HFFc6 (cell line): ENCODE measurements at places on chromosomes 6 and 20. TPM values are rescaled to one million over a fixed set of nuclear protein-coding genes. Genes with fewer than 3 reads are reported as not detected.

The MYO6 gene
- 19.7 to 20.6 TPM (median 20.3 TPM) in 3 replicates for total RNA-seq

DNA sequence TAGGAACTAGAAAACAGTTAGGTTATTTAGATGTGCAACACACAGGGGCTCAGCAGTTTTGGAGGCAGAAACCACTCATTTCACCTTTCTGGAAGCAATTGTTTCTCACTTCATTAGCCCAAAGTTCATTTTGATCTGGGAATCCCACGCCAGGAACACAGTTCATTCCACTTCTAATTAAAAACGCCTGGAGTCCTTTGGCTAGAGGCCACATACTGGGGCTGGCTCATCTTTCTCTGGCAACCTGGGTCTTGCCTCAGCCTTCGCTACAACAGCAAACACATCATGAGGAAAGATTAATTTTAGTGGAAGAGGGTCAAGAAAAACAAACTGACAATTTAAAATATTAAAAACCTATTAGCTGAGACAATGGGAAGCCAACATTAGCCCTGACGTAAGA, 69.7 kb downstream of the RFPL4B start:
- peak; percentile 43 for DNase-seq

The MAP7 gene
- total RNA-seq = 0.24 to 0.48 TPM (median 0.43 TPM) in 3 replicates

- no peak for DNase-seq
Measured at GRCh38 chr6:104134876-104135275, 724.8 kb downstream of the HACE1 start.

DNA sequence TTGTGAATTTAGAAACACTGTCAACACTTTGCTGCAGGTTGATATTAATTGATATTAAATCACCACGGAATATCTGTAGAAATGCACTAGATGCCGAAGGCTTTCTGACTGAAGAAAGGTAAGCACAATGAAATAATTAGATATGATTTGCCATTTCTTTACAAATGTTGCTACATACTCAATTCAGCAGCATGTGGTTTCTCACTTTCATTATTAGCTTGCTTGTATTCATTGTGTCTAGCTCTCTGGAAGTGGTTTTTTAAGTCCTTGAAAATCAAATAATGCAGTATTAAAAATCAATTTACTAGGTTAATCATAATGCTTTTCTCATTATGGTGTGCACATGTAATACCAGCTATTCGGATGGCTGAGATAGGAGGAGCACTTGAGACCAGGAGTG, 231.3 kb upstream of the MARCKS start:
- no peak for DNase-seq

DNA sequence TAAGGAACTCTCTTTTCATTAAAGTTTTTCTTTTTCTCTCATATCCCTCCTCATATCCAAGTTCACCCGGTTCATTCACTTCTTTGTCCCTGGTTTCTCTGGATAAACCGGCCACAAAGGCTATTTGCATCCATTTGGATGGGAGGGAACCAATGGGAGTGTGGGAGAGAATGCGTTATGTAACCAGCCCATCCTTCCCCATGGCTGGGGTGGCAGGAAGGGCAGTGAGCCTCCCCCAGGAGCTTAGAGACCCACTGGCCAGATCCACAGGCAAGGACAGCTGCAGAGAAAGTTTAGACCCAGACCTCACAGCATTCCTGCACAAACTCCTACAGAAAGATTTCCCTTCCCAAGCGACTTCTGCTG, 10.7 kb downstream of the CASS4 start:
- DNase-seq = no peak

- peak; percentile 86 for DNase-seq
Measured at GRCh38 chr6:14270925-14271788, 153.6 kb downstream of the CD83 start.

DNA sequence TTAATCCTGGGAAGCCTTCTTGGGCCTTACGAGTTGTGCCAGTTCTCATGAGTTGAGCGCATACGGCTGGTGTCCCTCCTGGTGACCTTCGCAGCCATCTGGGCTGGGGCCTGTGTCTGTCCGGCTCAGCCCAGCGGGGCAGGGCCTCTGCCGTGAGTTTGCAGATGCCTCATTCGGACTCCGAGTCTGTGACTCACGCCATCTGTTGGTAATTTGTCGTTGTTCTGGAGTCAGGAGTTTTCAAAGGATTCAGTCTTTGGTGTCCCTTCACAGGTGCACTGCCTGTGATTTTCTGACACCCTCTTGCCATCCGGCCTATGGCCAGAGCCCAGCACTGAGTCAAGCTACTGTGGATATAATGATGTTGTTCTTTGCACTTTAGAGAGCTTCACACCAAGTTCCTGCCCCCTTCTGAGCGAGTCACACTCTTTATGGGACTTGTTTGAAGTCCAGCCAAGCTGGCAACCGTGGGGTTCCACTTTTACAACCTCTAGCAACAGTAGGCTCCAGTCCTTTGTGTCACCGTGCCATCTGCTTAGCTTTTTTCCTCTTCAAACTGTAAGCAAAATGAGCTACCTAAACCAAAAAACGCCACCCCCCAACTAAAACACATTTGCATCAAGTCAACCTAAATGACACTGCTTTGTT, 175.6 kb downstream of the AIG1 start:
- peak; percentile 54 for DNase-seq

- DNase-seq = peak; percentile 79
Measured at GRCh38 chr6:157314705-157315321, 8.5 kb downstream of the TMEM242 start.

The SLC12A5 gene
- total RNA-seq = 0.46 TPM in 1 of 2 replicates, not detected in the other

- peak; percentile 46 for DNase-seq
Measured at GRCh38 chr6:156686301-156686994, 90.7 kb upstream of the ARID1B start.

DNA sequence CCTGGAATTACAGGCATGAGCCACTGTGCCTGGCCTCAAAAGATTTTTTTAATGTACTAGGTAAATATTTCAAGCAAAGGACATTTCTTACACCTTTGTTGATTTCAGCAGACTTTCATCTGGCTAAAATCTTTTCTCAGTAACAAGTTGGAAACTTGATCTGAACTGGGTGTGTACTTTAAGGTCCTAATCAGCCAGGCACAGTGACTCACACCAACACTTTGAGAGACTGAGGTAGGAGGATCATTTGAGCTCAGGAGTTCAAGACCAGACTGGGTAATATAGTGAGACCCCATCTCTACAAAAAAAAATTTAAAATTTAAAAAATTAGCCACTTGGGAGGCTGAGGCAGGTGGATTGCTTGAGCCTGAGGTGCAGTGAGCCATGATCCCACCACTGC, 7.0 kb upstream of the RALGAPA2 start:
- no peak for DNase-seq

The TRDN gene
- not detected in 3 replicates for total RNA-seq

DNA sequence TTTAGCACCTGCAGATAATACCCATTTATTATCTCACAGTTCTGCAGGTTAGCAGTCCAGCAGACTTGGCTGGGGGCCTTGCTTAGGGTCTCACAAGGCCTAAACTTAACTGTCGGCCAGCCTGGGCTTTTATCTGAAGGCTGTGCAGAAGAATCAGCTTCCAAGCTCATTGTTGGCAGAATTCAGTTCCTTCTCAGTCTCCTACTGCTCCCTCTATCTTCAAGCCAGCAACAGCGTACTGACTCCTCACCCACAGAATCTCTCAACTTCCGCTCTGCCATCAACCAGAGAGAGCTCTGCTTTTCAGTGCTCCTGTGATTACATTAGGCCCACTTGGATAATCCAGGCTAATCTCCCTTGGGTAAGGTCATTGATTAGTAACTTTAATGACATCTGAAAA, 30.2 kb upstream of the NHSL1 start:
- DNase-seq = no peak

The TGM3 gene
- total RNA-seq = 0.09 to 0.29 TPM (median 0.11 TPM) in 3 replicates

- DNase-seq = peak; percentile 45
Measured at GRCh38 chr20:43824309-43825050, 90.2 kb upstream of the TOX2 start.

DNA sequence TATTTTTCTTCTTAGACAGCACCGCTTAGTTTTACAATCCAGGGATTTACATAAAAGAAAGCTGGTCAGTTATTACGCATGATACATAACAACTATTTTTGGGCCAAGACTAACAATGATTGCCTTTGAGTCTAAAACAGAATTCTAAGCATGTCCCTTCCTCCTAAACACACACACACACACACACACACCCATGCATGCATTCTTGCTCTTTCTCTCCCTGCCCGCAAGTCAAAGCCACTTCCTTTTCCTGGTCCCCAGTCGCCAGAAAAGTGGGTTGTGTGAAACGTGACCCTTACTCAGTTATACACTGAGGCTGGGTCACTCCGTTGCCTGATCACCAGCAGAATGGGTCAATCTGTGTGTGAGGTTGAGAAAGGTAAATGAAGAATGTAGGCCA, 31.4 kb downstream of the FYN start:
- no peak for DNase-seq

The ZNF831 gene
- total RNA-seq = not detected in 3 replicates

- DNase-seq = peak; percentile 51
Measured at GRCh38 chr6:37524025-37524969, 24.6 kb upstream of the CCDC167 start.

The PAX1 gene
- not detected in 3 replicates for total RNA-seq

DNA sequence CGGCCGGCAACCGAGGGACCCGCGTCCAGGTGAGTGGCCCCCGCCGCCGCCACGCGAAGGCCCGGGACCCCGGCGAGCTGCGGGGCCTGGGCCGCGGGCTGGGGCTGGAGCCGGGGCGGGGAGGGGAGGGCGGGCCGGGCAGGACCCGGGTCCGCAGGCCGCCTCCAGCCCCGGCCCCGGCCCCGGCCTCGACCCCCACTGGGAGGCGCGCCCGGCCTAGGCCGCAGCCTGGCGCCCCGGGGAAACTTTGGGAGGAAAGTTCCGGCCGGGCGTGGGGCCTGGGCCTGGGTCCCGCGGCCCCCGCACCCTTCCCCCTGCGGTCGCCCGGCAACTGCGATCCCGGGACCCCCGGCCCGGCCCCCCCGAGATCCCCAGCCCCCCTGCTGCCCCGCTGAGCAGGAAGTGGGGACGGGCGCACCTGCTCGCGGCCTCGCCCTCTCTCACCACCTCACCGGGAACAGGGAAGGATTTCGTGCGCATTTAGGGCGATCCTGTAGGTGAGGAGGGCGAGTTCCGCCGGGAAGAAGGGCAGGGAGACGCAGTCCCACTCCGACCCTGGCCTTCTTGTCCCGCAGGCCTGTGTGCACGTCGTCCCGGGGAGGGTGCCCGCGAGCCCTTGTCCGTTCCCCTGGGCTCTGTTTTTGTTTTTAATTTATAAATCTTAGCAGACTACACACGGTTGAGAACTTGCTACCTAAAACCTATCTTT, 402 bp downstream of the OSBPL2 start:
- no peak for DNase-seq

DNA sequence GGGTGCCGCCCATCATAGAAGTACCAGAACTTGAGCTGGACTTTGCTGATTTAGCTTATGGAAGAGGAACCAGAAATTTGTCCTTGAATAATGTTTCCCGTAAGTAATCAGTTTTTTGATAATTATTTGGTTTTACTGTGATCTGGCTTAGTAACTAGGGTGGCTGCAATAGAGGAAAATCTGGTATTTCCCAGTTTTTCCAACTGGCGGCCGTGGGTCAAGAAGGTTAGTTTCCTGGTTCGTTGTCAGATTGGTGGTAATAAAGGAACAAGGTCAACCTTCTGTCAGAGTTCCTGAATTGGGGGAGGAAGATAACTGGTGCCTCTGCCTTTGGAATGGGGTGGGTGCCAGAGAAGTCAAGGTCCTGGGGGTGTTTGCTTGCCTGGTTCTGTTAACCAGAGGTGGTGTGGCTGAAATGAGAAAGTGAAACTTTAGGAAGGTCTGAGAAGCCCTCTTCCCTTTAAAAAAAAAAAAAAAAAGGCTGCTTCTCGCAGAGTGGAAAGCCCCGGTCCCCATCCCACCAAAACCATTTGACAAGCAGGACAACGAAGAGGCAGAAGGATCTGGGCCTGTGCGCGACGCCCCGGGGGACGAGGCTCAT, at the start of gene CALHM6:
Gene CALHM6, plus strand, starts transcription at position 45 of the 601 bp plus-strand sequence. Its CDS starts 555 bp downstream, at position 600.
- no peak for DNase-seq

GRCh38 chr6:142756215-142756630, 188.8 kb downstream of the HIVEP2 start:
- DNase-seq = peak; percentile 93
